Left ventricle myocardium inferior (tissue), 1 donor: ENCODE measurements at places on chromosomes 11 and 22. TPM values are rescaled to one million over a fixed set of nuclear protein-coding genes. Genes with fewer than 3 reads are reported as not detected.

- no peak for DNase-seq
Observed at GRCh38 chr11:132466983-132467382, 1065.3 kb downstream of the OPCML start.

Gene RTL10
- 6.6 TPM for total RNA-seq

DNA sequence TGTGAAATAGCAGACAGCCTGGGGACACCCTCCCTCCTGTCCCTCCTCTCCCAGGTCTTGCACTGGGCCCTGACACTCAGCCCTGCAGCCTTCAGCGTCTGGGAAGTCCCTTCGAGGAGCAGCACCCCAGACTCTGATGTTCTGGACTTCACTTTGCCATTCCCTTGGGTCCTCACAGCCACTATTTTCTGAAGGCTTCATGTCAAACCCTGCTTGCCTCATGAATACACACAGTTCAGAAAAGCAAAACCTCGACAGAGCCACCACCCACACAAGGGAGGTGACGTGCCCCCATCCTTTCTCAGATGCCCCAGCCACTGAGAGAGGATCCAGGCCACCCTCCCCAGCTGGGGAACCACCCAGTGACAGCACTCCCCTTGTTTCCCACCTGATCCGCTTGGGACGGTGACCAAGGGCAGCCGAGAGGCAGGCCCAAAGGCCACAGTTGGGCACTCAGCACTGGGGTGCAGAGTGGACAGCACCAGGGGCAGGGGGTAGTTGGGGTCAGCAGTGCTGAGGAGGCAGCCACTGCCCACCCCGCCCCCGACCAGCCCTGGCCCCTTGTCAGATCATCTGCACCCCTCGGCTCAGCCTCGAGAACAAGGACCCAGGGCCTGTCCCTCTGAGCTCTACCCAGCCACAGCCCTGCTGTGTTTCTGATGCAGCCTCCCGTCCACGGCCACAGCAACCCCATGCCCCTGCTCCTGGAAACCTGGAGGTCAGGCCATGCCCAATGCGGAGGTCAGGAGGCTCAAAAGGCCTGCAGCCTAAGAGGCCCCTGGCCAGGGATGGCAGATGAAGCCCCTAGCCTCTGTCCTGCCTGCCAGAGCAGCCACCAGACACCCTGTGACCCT is 3.1 kb upstream of the TNNT3 start:
- DNase-seq, result no peak

Gene SULT4A1
- 0.08 TPM for total RNA-seq

GRCh38 chr11:35785287-35786167 is 123.0 kb downstream of the TRIM44 start:
- DNase-seq, result no peak

DNA sequence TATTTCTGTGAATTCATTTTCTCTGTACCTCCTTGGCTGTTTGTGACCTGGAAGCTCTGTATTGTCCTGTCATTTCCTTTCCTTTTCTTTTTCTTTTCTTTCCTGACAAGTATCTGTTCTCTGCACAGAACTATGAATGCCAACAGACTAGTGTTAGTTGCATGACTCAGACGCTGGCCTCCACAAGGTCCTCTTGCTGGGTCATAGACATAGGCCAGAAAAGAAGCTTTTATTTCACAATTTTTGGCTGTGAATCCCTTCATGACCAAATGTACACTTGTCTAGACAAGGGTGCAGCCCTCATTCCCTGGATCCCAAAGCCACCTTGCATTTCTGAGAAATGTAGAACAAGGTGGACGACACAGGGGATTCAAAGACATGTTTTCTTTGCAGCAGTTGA is 104.1 kb upstream of the MTNR1B start:
- DNase-seq, result no peak

Gene MIOX
- not detected for total RNA-seq

Gene APOA1
- 62.6 TPM for total RNA-seq
